NCI-H1092 (cell line): ENCODE measurements at places on chromosomes 6 and 20.

DNA sequence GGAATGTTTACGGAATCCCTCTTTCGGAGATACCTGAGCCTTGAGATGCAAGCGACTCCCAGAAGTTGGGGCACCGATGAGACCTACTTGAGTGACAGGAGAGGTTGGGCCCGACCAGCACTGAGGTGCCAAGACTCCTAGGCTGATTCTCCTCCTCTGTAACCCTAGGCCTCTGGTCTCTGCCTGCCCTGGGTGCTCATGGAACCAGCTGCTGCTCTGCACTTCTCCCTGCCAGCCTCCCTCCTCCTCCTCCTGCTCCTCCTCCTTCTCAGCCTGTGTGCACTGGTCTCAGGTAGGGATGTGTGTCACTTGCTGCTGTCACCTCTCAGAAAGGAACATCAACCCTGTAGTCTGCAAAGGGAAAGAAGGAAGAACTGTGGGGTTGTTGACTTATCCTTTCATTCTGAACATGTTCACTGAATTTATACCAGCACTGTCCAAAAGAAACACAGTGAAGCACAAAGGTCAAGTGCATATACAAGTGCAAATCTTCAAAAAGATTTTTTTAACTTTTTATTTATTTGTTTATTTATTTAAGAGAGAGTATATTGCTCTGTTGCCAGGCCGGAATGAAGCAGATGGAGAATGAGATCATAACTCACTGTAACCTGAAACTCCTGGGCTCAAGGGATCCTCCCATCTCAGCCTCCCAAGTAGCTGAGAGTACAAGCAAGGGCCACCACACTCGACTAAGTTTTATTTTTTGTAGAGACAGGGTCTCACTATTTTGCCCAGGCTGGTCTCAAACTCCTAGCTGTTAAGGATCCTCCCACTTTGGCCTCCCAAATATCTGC, 913 bp downstream of the BTN2A2 start:
- no peak for DNase-seq

GRCh38 chr6:166499350-166500163, 86.9 kb downstream of the RAMACL start:
- DNase-seq = no peak

- DNase-seq = no peak
Observed at GRCh38 chr6:14930366-14930989, 315.4 kb upstream of the JARID2 start.

- DNase-seq = peak; percentile 66
Observed at GRCh38 chr20:62066339-62066982, 780 bp upstream of the TAF4 start.

- no peak for DNase-seq
Observed at GRCh38 chr6:100886076-100886475, 4.9 kb upstream of the ASCC3 start.

- DNase-seq = no peak
Observed at GRCh38 chr20:51570739-51571459, 28.4 kb upstream of the NFATC2 start.

DNA sequence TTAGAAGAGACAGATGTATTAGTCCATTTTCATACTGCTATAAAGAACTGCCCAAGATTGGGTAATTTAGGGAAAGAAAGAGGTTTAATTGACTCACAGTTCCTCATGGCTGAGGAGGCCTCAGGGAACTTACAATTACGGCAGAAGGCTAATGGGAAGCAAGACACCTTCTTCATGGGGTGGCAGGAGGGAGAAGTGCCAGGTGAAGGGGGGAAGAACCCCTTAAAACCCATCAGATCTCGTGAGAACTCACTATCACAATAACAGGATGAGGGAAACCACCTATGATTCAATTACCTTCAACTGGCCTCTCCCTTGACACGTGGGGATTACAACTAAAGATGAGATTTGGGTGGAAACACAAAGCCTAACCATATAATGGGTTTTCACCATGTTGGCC, 28.9 kb upstream of the PNRC1 start:
- DNase-seq = no peak

DNA sequence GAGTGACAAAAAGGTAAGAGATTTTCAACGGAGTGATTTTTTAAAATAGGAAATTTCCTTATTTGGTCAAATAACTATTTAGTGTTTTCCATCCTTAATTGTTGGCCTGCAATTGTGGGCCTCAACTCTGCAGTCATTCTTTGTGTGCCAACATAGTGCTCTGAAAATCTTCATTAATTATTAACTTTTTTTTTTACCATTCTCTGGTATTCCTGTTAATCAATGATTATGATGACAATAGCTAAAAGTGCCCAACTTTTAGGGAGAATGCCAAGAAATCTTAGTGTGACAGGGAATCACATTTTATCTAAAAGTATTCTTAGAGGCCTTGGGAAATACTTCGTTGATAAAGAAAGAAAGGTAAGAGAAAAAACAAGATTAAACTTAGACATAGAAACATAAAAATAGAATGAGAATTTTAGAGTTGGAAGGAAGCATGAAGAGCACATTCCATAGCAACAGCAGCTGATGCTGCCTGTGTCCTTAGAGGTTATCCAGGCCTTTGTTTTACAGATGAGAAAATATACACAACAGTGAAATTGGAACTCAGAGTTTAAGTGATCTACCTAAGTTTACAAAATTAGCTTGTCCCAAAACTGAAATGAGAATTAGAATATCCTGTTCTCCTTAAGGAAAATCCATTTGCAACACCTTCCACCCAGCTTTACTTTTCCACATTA, 1.2 kb downstream of the GPRC6A start:
- no peak for DNase-seq

GRCh38 chr20:35014537-35014936, 58.9 kb downstream of the MYH7B start:
- DNase-seq = no peak

DNA sequence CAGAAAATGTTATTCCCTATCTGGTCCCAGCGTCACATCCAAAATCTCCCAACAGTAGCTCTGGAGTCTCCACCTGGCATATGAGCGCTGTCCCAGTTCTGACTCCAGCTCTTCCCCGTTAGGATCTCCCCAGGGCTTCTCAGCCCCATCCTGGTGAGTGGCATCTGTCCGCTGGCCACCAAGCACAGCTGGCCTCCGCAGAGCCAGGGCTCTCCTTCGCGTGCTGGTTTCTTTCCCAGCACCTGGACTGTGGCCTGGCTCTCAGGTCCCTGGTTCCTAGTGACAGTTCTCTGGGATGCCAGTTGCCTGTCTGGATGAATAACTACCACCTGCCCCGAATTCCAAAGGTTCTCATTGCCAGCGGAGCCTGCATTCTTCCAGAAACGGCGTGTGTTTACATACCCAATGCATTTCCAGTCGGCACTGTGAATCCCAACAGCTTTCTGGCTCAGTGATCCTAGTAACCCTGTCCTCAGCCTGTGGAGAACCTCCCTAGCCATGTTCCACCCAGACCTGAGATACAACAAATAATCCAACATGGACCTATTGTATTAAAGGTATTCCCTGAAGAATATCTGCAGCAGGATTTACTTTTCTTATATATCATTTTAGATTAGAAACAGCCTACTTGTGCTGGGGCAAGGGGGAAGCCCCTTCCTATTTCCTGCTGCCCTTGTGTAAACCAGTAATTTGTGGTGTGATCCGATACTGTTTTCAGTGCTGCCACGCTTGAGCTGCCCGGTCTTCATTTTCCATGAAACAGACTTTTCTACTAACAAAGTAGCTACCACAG, 69.9 kb upstream of the PDE10A start:
- no peak for DNase-seq

DNA sequence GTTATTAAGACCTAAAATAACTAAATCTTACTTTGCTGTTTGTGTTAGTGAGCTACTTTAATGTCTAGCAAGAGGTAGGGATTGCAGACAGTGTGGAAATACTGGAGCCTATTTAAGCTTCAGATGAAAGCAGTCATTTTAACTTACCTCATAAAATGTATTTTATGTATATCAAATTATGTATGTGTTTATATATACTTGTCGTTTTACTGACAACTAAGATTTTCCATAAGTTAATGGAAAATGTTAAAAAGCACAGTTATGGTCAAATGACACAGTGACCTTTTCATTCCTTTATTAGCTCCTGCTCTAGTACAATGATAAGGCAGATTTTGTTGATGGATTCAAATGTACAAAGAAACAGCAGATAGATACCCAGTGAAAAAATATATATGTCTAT, 34.6 kb downstream of the QKI start:
- DNase-seq = no peak

DNA sequence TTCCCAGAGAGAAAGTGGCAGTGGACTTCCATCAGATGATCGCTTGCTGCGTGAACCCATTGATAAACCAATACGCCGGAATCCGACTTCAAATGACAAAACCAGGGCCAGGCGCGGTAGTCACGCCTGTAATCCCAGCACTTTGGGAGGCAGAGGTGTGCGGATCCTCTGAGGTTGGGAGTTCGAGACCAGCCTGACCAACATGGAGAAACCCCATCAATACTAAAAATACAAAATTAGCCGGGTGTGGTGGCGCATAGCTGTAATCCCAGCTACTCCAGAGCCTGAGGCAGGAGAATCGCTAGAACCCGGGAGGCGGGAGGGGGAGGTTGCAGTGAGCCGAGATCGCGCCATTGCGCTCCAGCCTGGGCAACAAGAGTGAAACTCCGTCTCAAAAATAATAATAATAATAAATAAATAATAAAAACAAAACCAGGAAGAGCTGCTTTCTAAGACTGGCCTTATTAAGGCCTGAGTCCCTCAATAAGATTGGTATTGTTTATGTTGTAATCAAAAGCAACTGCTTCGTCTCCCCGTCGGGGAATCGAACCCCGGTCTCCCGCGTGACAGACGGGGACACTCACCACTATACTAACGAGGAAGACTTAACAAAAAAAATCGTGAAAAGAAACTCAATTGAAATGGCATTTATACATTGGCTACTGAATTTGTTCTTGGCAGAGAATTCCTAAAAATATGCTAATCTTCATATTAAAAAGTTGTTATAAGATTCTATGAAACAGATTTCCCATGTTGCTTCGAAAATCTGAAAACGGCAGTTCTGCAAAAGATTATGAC, 110.2 kb upstream of the ZNF184 start:
- DNase-seq = no peak

GRCh38 chr6:11423072-11423471, 114.5 kb upstream of the TMEM170B start:
- DNase-seq = no peak

DNA sequence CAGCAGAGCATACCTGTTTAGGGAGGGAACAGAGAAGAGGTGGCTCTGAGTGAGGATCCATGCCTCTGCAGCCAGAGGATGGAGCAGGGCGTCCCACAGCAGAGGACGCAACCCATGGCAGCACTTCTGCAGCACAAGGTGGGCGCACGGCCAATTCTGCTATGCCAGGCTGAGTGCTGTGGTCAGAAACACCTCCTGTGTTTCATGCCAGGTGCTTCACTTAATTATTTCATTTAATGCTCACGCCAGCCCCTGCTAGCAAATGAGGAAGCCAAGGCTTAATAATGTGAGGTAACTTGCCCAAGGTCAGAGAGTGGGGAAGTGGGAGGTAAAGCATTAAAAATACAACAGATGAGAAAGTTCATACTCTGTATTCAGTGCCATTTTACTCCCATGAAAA, 68.5 kb upstream of the PTGIS start:
- peak; percentile 84 for DNase-seq

GRCh38 chr6:3222506-3223038, 4.9 kb downstream of the TUBB2B start:
- no peak for DNase-seq

DNA sequence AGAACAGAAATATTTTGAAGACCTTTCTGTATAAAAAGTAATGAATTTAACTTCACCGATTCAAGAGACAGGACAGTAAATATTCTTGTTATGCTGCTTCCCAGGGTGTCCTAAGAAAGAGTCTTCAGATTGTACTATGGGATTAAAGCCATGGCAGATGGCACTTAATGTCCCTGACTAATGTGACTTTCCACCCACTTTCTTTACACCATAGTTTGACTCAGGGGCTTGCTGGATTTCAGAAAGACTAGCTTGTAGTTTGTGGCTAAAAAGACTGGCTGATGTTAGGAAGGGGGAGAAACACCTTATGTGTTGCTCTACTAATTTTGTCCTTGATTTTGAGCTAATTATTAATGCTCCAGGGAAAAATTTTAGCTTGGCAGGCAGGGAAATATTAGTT, 75.9 kb downstream of the UTRN start:
- DNase-seq = no peak

DNA sequence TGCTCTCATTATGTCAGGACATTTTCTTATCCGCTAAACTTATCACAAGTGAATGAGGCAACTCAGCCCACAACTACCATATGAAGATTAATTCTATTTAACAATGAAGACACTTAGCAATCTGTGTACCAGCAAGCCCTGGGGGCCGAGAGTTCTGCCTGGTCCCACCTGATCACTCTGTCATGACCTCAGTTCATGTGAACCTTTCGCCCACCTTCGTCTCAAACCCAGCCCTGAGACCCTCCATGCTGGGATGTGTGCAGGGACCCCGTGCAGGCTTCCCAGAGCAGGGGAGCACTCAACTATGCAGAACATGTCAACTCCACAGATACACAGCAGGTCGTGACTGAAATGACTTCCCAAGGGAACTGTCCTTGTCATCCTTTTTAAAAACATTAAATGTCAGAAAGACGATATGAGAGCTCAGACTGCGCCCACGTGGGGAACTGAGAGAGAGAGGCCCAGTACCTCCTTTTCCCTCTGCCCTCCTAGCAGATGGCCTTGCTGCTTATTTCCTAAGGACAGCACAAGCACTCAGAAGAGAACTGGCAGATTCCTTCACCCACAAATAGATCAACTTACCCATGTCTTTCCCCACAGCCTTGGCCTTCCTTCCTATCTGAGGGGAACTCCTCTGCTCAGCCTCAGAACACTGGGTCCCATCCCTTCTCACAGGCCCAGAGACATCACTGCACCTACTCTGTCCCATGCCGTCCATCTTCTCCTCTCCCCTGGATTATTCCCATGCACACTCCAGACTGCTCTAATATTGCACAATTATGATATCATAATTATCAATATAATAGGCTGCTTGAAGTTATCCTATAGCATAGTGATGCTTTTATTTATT, 11.5 kb downstream of the ABHD12 start:
- no peak for DNase-seq

DNA sequence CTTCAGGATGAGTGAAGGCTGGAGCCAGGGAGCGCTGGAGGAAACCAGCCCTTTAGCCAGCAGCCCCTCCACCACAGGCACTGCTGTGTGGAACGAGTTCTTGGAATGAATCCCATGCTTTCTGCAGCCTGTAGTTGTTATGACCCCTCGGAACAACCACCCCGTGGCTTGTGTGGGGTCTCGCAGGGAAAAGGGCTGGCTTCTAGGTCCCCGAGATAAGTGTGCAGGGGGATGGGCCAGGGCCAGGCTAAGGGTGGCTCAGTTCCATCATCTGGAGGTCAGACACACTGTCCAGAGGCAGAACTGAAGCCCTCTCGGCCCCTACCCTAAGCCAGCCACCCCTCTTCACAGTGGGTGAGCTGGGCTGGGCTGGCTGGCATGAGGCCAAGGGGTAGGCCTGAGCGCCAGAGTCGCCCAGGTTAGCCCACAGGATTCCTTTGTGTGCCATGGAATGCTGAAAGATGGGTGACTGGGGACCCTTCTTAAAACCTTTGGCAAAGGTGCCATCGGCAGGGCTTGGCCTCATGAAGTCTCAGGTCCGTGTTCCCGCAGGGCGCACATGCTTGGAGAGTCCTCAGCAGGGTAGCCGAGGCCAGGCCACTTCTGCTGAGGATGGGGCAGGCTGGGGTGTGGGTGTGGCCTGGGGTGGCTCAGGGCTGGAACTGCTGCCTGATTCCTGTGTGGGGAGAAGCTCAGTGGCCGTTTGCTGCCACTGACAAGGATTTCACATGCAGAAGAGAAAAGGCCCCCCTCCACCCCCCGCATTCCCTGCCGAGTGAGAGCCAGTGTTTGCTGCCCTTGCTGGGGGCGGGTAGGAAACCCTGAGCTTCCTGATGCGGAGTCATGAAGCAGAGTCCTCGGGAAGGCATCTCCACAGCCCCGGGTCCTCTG, 24.6 kb downstream of the SPATA2 start:
- no peak for DNase-seq
